H7 (cell line): ENCODE measurements at places on chromosomes 1 and 21.

GRCh38 chr1:8698937-8699447 lies 118.4 kb downstream of the RERE start:
- DNase-seq, result no peak

DNA sequence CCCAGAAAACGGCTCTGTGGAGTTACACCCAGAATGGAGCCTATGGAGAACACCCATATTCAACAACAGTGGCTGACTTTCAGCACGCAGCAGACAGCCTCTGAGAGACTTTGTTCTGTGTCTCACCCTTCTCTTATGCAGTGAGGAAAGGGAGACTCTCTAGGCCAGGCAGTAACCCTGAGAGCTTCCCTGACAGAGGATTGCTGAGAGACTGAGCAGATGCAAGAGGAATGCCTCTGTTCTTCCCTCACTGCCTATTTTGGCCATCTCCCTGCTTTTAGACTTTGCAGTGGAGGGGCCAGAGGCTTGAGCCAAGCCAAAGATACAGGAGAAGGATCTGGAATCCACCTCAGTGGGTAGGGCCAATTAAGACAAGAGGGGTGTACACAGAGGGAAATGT lies 41.8 kb upstream of the SLC16A1 start:
- DNase-seq, result no peak

- no peak for DNase-seq
These were observed 16.9 kb upstream of the DMRTB1 start for GRCh38 chr1:53442299-53442698.

- DNase-seq, result no peak
These were observed 6.0 kb upstream of the CFAP141 start for GRCh38 chr1:154212083-154212482.

- no peak for DNase-seq
These were observed 1.7 kb upstream of the NEGR1 start for GRCh38 chr1:72284084-72284347.
